ENCODE measurements at places on chromosomes 6 and 20.

DNA sequence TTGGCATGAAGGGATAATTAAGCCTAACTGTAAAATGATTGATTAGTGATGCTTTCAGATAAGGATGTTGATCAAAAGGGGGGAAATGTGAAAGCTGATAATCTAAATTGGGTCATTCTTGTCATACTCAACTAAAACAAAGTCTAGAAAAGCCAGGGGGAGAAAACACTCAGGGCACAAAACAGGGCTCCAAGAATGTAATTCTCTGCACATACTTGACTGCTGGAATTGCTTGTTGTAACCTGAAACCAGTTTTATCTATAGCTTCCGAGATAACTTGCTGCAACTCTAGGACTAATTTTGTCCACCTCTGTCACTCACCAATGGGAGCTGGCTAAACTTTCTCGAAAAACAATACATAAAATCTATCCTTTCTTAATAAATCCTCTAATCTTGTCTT, 310.3 kb downstream of the CLVS2 start:
- DNase-seq = no peak

- no peak for DNase-seq
These were observed 425.8 kb upstream of the SOX4 start for GRCh38 chr6:21167790-21168189.

- DNase-seq = no peak
These were observed 111.3 kb downstream of the TNFAIP3 start for GRCh38 chr6:137978252-137978896.

GRCh38 chr20:23363257-23363649, 1.3 kb downstream of the GZF1 start:
- DNase-seq = no peak

GRCh38 chr6:144319211-144319610, 34.1 kb downstream of the UTRN start:
- no peak for DNase-seq

- no peak for DNase-seq
These were observed 207.4 kb upstream of the ZNF217 start for GRCh38 chr20:53800883-53801604.

GRCh38 chr20:38755324-38755910, 7.2 kb downstream of the ACTR5 start:
- DNase-seq = no peak

- DNase-seq = no peak
These were observed 26.3 kb downstream of the FLRT3 start for GRCh38 chr20:14310977-14311627.

DNA sequence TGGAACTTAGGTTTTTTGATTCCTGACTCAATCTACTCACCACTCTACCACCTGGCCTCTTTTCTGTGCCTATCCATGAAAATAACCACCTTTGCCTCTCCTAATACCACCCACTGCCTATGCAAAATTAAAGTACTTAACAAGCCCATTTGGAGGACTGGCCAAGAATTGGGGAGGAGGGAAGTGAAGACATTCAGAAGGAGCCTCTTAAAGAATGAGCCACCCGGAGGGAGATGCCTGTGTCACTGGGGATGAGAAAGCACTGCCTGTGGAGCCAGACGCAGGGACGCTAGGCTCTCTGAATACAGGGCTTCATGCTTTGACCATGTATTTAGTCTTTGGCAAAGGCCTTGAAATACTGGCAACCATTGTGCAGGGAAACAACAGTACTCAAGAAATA, 40.0 kb upstream of the MRPS10 start:
- no peak for DNase-seq

- no peak for DNase-seq
These were observed 157.4 kb downstream of the CFAP61 start for GRCh38 chr20:20209684-20210083.

DNA sequence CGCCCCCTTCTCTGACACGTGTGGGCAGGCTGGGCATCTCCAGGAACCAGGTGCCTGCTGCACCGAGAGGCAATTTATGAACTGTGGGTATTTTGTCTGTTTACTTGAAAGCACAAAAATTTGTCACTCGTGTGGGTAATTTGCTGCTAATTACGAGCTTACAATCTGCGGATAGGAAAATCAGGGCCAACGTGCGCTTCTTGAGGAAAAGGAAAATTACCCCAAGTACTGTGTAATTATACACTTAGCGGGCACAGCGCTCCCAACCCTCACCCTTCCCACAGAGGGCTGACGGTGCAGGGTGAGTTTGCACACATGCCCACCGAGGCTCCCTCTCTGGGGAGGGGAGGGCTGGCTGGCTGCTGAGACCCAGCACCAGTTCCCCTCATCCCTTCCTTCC, 25.3 kb upstream of the MDGA1 start:
- no peak for DNase-seq

GRCh38 chr6:167825332-167826229, 1.1 kb upstream of the AFDN start:
- DNase-seq = no peak

DNA sequence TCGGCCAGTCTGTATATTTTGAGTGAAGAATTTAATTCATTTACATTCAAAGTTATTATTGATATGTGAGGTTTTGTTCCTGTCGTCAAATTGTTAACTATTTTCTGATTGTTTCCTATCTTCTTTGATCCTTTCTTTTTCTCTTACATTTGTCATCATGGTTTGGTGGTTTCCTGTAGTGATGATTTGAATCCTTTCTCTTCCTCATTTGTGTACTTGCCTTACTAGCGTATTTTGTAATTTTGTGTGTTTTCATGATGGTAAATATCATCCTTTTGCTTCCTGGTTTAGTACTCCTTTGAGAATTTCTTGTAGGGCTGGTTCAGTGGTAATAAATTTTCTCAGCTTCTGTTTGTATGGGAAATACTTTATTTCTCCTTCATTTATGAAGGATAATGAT, 151.7 kb upstream of the CEP162 start:
- no peak for DNase-seq

DNA sequence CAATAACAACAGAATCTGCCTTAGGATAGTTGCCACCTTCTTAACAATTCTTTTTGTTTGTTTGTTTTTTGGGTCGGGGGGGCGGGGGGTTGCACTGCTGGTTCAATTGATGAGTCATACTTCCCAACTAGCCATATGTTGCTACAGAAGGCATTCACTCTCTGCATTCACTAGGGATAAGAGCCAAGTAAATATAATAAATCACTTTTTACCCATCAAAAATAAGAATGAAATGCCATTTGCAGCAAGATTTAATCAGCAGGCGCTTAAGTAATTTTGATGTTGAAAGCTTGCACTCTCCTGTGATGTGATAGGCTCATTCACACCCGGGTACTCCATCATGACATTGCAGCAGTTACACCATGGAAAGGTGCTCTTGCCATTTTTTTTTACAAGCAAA, 209.8 kb downstream of the HIVEP2 start:
- DNase-seq = no peak

GRCh38 chr20:37977338-37977737, 55.9 kb downstream of the TTI1 start:
- no peak for DNase-seq

DNA sequence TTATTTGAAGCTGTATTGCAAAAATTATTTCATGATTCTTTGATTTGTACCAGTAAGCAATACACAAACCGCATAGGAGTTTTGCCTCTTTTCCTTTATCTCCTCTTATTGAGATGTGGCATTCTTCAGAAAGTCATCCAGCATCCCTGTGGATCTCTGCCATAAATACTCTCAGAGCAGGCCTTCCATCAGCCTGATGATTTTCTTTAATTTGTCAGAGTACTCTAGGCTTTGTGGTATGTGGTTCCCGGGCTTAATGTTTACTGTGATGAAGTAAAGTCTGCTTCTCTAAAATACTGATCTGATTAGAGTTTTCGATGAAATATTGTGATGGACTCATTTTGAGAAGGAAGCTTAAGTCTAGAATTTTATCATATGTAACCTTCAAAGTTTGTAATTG, 31.1 kb upstream of the SLC35D3 start:
- no peak for DNase-seq

DNA sequence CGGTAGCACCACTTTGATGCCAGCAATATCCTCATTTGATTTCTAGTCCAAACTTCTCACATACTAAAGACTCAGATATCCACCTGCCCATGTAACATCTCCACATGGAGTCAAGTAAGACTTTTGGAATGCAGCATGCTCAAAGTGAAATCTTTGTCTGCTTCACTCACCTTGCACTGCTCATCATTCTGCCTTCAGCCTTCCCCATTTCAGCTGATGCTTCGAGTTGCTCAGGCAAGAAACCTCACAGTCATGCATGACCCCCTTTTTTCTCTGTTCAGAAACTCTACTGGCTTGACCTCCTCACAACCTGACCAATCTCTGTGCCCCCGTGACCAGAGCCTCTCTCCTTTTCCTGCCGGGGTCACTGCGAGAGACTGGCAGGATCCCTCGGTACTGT, 41.0 kb upstream of the KIF25 start:
- no peak for DNase-seq

GRCh38 chr6:14207448-14207847, 89.9 kb downstream of the CD83 start:
- no peak for DNase-seq

- DNase-seq = no peak
These were observed 3.8 kb downstream of the MTCL3 start for GRCh38 chr6:127515234-127515793.

DNA sequence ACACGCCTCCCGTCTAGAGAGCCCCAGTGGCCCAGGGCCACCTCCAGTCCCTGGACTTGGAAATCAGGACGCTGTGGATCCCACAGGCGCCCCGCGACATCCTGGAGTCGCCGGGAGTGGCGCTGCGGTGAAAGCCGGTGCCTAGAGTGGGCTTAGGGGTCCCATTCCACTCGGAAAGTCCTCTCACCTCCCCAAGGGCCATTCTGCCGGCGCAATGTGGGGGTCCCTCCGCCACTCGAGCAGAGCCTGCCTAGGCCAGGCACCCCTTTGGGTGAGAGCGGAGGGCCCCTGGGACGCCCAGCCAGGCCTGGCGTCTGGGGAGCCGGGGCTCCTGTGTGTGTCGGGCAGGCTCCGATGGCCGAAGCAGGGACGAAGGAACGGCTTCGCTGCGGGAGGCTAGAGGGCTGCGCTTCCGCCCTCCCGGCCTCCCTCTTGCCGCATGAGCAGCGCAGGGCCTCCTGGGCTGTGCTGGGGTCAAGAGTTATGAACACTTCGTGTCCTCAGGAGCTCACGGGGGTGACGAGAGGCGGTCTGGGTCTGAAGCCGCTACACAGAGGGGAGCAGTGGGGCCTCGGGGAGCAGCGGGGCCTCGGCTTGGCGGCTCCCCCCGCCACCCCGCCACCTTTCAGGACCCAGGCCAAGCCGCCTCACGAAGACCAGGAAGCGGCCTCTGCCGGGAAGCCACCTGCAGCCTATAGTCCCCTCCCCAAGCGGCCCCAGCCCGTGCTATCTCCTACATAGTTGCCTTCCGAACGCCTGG, 13.6 kb downstream of the POU3F2 start:
- no peak for DNase-seq
